EL (cell line): ENCODE measurements at places on chromosomes 11 and 22.

DNA sequence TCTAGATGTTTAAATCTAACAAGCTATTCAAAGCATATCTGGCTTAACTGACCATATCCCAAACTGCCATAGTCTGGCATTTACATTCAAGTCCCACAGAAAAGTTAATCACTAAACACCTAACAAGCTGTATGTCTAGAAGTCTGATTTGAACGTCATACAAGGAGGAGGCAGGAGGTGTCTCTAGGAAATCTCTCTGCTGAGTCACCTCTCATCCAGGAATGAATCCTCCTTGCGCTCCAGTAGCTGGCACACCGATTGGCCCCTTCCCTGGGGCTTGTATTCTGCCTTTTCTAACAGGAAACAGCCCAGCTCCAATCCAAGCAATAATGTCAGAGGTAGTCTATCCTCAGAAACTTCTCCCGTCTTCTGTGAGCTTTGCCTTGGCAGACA, 31.8 kb downstream of the FEZ1 start:
- DNase-seq = no peak

DNA sequence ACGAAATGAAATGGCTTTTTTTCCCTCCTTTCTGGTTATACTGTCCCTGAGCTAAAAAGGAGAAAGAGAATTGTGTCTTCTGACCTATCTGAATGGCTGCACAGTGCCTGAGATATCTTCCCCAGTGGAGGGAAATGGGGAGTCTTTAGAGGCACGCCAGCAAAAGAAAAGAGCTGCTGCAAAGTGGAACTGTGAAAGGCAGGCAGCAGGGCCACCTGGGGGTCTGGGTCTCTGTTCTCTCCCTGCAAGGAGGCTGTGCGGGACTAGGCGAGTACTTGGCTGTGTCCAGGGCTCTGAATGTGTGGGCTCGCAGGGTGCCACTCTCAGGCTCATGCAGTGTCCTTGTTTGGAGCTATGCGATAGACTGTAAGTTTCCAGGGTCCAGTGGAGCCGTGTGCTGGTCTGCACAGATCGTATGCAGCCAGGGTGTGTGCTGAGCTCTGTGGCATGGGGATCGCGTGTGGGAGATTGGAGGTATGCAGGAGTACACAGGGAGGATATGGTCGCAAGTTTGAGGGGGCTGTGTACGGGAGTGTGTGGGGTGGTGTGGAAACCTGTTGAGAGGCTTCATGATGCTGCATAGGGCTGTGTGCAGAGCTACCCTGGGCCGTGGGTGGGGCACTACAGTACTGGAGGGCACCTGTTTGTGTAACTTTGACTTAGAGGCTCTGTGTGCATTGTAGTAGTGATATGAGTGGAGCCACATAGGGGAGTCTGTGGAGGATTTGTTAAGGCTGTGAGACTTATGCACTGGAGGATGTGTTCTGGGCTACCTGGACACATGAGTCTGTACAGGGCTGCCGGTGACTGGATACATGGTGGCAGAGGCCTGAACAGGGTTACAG, 70.1 kb upstream of the OLFML1 start:
- DNase-seq = no peak

- DNase-seq = no peak
Measured at GRCh38 chr11:5818245-5818886, 9.6 kb downstream of the OR52N2 start.

DNA sequence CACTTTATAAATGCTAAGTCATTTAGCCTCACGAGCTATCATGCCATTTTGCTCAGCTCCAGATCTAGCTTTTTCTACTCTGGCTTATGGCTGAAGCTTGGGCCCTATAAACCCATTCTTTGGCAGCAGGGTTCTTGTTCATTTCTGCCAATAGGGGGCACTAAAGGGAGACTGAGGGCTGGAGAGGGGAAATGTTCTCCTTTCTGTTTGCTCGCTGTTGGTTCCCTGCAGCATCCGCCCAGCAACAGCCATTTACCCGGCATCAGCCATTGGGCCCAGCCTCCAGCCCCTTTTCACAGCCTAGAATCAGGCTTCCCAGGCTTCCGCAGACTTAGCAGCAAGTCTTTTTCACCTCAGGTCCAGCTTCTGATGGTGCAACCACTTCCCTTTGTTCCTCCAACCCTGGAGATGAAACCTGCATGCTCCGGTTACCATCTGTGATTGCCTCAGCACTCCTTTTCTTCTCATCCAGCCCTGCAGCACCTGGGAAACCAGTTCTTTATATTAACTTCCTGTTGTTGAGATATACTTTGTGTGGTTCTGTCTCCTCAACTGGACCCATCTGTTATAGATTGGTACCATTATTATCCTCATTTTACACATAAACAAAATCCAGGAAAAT, 4.2 kb upstream of the ME3 start:
- peak; percentile 29 for DNase-seq

DNA sequence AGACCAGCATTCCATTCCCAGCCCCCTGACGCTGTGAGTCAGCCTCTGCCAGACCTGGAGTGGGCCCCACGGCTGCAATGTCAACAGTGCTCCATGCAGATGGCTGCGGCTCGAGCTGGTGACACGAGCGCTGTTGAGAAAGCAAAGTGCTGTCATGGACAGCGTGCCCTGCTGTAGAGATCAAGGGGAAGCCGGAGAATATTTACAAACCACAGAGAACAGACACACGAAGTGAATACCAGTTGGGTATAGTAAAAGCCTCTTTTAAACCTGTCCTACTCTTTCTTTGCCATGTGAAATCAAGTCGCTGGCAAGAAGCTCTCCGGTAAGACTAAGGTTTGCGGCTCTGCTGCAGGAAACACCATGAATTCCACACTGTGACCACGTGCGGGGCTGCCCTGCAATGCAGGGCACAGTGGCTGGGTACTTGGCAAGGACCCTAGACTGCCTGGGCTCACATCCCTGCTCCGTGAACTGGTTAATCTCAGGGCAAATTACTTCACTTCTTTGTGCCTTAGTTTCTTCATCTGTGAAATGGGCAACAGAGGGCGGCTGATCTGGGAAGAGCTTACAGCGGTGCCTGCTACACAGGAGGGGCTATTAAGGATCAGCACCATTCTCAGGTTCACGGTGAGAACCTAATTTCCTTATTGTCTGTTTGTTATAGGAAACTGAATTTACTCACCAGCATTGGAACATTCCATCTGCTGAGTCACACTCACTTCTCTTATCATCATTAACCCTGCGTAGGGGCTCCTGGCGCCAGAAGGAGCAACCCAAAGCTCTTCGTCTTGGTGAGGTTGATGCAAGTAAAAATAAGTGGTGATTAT, 27.8 kb upstream of the ELFN2 start:
- peak; percentile 89 for DNase-seq
